ENCODE measurements at places on chromosomes 6 and 20.
A peak's percentile ranks its signal among the peaks of the same experiment; 100 is the strongest.

- H3K36me3 ChIP-seq, result no peaks in the 10 kb centered on the region
- H3K4me1 ChIP-seq, result peaks cover 22% of the 10 kb centered on the region
- H3K27me3 ChIP-seq, result peaks cover 4% of the 10 kb centered on the region
- H3K4me3 ChIP-seq, result no peak overlapping the region
- DNase-seq, result no peak
Measured at GRCh38 chr20:51129147-51129776, 106.4 kb upstream of the KCNG1 start.

- no peaks in the 10 kb centered on the region for H3K36me3 ChIP-seq
- no peaks in the 10 kb centered on the region for H3K27me3 ChIP-seq
- no peak overlapping the region for H3K4me3 ChIP-seq
- no peak for DNase-seq
- H3K27ac ChIP-seq, result no peak overlapping the region
Measured at GRCh38 chr20:37723668-37724067, 29.8 kb downstream of the CTNNBL1 start.

DNA sequence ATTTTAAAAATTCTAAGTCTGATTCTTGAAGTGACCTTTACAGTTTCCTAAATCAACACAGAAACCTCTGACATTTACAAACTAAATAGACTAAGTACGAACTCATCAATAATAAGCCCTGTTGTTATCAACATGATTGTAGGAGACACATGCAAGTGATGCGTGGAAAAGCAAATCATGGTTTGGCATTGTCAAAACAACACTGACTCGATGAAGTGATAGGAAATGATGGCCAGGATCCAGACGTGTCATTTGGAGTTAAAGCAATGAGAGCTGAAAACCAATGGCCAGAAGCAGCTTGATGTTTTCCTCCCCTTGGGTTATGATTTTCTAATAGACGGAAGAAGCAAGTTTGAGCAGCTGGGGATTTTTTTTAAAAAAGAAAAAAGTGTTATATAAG is 117.4 kb upstream of the FAM184A start:
- no peaks in the 10 kb centered on the region for H3K4me1 ChIP-seq
- no peaks in the 10 kb centered on the region for H3K27me3 ChIP-seq
- H3K4me3 ChIP-seq, result no peak overlapping the region
- no peak overlapping the region for H3K27ac ChIP-seq
- DNase-seq, result no peak

- no peak overlapping the region for H3K4me3 ChIP-seq
- peaks cover 15% of the 10 kb centered on the region for H3K4me1 ChIP-seq
- peak; percentile 26 for DNase-seq
- H3K27ac ChIP-seq, result no peak overlapping the region
- H3K27me3 ChIP-seq, result no peaks in the 10 kb centered on the region
Measured at GRCh38 chr6:105424175-105424783, 21.4 kb upstream of the PREP start.

DNA sequence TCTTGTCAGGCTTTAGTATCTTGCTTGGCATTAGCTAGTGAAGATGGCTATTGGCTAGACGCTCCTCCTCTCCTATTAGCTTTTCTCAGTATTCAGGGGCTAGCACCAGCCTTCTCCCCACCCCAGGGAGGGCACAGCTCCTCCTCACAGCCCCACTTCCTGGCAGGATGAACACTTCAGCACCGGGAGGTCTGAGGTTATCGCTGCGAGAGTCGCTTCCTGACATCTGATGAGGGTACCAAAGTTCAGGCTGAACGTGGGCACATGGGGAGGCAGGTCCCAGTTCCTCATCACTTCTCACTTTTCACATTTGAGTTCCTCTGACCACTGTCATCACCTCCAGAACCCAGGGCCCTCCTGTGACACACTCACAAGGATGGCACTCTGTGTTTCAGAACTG is 66.6 kb downstream of the LAMA4 start:
- DNase-seq, result no peak
- no peak overlapping the region for H3K4me3 ChIP-seq
- H3K27ac ChIP-seq, result no peak overlapping the region
- peaks cover 8% of the 10 kb centered on the region for H3K4me1 ChIP-seq
- no peaks in the 10 kb centered on the region for H3K27me3 ChIP-seq
- peaks cover 7% of the 10 kb centered on the region for H3K36me3 ChIP-seq

DNA sequence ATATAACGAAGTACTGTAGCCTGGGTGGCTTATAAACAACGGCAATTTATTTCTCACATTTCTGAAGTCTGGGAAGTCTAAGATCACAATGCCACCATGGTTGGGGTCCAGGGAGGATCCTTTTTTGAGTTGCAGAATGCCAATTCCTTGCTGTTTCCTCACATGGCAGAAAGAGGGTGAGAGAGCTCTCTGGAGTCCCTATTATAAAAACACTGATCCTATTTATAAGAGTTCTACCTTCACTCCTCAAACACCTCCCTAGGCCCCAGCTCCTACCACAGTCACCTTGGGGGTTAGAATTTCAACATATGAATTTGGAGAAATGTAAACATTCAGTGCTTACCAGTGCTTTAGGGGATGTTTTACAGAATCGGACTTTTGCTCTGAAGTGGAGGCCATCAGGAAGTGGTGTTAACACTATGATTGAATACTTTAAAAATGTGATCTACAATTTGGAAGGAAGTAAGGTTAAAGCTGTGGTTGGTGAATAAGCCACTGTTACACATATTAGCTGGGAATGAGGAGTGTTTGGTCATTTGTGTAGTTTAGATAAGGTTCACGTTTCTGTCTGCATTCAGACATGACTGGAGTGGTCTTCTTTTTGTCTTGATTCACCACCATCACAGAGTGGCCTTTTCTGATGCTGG is 79.9 kb upstream of the SPTLC3 start:
- DNase-seq, result peak; percentile 92
- H3K27ac ChIP-seq, result peak overlapping the region; percentile 89
- H3K4me3 ChIP-seq, result no peak overlapping the region
- no peaks in the 10 kb centered on the region for H3K36me3 ChIP-seq
- H3K4me1 ChIP-seq, result peaks cover 34% of the 10 kb centered on the region

DNA sequence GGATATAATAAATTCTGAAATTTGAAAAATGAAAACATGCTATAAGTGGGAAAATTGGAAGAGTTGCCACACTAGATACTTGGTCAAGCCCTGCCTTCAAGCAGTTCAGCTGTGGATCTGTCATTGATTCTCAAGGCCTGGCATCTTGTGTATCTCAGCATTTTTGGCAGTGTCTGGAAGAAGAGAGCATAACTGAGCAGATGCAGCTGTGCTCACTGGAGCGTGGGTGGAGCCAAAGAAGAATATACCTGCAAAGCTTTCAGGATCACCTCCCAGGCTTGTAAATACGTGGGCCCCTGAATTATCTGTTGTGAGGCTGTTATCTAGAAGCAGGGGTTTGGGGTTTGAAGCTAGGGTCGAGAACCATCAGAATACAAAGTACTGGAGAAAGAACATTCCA is 31.3 kb upstream of the CHD6 start:
- no peaks in the 10 kb centered on the region for H3K4me1 ChIP-seq
- no peaks in the 10 kb centered on the region for H3K36me3 ChIP-seq
- no peak overlapping the region for H3K27ac ChIP-seq
- no peak overlapping the region for H3K4me3 ChIP-seq
- DNase-seq, result no peak

GRCh38 chr6:165858586-165858985 is 195.5 kb upstream of the PDE10A start:
- no peaks in the 10 kb centered on the region for H3K36me3 ChIP-seq
- H3K4me3 ChIP-seq, result no peak overlapping the region
- H3K27me3 ChIP-seq, result peaks cover 20% of the 10 kb centered on the region

- H3K4me3 ChIP-seq, result no peak overlapping the region
- no peak for DNase-seq
- H3K27ac ChIP-seq, result no peak overlapping the region
- H3K36me3 ChIP-seq, result no peaks in the 10 kb centered on the region
Measured at GRCh38 chr20:44093249-44093582, 93.8 kb downstream of the JPH2 start.

GRCh38 chr6:81138236-81138635 is 614.2 kb downstream of the TENT5A start:
- H3K4me1 ChIP-seq, result no peaks in the 10 kb centered on the region
- H3K36me3 ChIP-seq, result no peaks in the 10 kb centered on the region
- H3K27me3 ChIP-seq, result no peaks in the 10 kb centered on the region
- H3K4me3 ChIP-seq, result no peak overlapping the region
- no peak for DNase-seq

DNA sequence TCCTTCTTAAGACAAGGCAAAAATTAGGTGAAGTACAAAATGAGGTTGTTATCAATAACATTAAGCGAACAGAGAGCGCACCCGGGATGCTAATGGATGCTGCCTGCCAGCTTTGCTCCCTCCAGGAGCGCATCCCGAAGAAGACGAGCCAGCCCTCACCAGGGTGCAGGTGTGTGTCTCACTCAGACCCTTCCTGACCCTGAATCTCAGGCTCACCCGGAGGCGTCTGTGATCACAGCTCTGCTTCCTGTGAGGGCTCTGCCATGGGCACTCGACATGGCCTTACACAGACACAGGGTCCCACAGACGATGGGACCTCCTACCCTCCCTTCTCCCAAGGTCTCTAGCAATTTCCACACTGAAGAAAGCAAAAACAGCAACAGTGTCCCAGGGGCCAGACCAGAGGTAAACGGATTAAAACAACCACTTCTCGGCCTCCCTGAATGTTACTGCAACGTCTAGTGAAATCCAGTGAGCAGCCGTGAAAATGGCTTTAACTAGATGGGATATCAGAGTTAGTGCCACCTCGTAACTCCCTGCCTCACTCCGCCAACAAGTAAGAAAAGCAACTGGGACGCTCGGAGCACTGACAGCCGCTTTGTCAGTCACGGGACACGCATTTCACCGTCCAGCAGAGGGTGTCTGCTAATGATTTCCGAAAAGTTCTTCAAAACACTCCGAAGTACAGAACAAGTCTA is 11.7 kb downstream of the ZBTB46 start:
- no peak overlapping the region for H3K4me3 ChIP-seq
- H3K27ac ChIP-seq, result no peak overlapping the region
- peaks cover 7% of the 10 kb centered on the region for H3K27me3 ChIP-seq
- no peaks in the 10 kb centered on the region for H3K4me1 ChIP-seq

- H3K27me3 ChIP-seq, result no peaks in the 10 kb centered on the region
- no peak overlapping the region for H3K27ac ChIP-seq
- no peak overlapping the region for H3K4me3 ChIP-seq
- H3K36me3 ChIP-seq, result no peaks in the 10 kb centered on the region
Measured at GRCh38 chr20:47429409-47429808, 72.3 kb upstream of the NCOA3 start.

GRCh38 chr20:55057779-55058415 is 582.5 kb downstream of the DOK5 start:
- H3K4me1 ChIP-seq, result no peaks in the 10 kb centered on the region
- H3K4me3 ChIP-seq, result no peak overlapping the region
- DNase-seq, result no peak
- H3K27me3 ChIP-seq, result no peaks in the 10 kb centered on the region

- no peak overlapping the region for H3K27ac ChIP-seq
- H3K27me3 ChIP-seq, result no peaks in the 10 kb centered on the region
- H3K36me3 ChIP-seq, result no peaks in the 10 kb centered on the region
Measured at GRCh38 chr6:104411302-104411701, 448.4 kb downstream of the HACE1 start.

GRCh38 chr20:10646006-10646405 is 27.8 kb downstream of the JAG1 start:
- H3K4me1 ChIP-seq, result peaks cover 35% of the 10 kb centered on the region
- H3K27ac ChIP-seq, result no peak overlapping the region
- no peak for DNase-seq

GRCh38 chr20:63286781-63287696 is 5.9 kb upstream of the COL20A1 start:
- no peaks in the 10 kb centered on the region for H3K27me3 ChIP-seq
- H3K27ac ChIP-seq, result no peak overlapping the region
- H3K36me3 ChIP-seq, result peaks cover 6% of the 10 kb centered on the region
- no peak for DNase-seq
- no peaks in the 10 kb centered on the region for H3K4me1 ChIP-seq
- no peak overlapping the region for H3K4me3 ChIP-seq

DNA sequence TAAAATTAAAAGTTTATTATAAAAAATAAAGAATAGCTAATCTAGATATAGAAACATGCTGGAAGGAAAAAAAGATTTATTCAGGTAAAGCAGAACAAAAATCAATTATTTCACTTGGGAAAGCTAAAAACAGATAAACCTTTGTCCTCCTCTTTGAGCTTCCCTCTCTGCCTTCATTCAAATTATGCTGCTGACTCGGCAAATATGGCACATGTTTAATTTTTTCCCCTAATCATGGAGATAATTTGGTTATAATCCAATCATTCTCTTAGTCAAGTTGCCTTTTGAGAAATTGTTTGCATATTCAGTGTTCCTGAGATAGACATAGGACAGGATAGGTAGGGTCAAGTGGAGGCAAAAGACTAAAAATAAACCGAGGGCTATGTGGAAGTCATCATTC is 556.8 kb upstream of the PTCHD4 start:
- H3K36me3 ChIP-seq, result no peaks in the 10 kb centered on the region
- H3K27ac ChIP-seq, result no peak overlapping the region
- DNase-seq, result no peak
- no peak overlapping the region for H3K4me3 ChIP-seq
- H3K4me1 ChIP-seq, result no peaks in the 10 kb centered on the region

DNA sequence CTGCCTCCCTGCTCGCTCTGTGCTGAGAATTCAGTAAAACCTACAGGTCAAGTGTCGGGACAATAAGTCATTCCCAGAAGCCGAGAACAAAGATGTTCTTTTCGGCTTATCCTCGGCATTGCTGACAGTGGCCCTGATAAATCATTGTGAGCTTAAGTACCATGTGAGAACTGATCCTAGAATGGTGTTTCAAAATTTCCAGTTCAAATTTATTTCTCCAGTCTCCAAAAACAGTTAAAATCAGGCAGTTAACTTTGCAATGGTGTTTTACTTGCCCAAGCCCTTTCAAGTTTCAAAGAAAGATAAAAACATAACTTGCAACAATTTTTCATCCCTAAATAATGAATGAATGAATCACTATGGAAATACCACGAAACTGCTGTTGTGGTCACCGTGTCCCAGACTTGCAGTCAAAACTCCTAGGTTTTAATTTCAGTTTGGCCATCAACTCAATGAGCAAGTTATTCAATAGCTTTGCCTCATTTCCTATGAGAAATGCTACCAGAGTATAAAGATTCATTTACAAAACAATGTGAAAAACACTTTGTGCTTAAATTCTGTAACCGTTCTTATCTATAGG is 4.3 kb downstream of the ATP5F1E start:
- H3K27ac ChIP-seq, result peak overlapping the region; percentile 39
- peak; percentile 84 for DNase-seq

- no peaks in the 10 kb centered on the region for H3K27me3 ChIP-seq
- no peak overlapping the region for H3K27ac ChIP-seq
- H3K4me3 ChIP-seq, result no peak overlapping the region
- peak; percentile 62 for DNase-seq
- H3K4me1 ChIP-seq, result no peaks in the 10 kb centered on the region
- no peaks in the 10 kb centered on the region for H3K36me3 ChIP-seq
Measured at GRCh38 chr20:11338496-11339306, 579.0 kb upstream of the BTBD3 start.

DNA sequence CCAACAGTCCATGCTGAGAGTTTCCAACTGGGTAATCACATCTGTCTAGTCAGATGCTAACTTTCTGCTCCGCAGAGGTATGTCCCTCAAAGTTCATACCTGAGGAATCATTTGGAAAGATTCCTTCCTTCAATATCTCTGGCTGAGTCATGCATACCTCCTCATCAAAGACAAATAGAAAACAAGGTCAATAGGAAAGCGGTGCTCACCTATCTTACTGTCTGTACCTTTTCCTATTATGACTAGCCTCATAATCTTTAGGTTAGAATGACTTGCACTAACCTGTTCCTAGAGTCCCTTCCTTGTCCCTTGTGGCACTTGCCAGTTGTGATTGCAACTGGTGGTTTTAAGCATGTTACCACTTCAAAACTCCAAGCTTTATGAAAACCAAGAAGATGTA is 78.2 kb upstream of the PTPRK start:
- H3K27me3 ChIP-seq, result no peaks in the 10 kb centered on the region
- peaks cover 30% of the 10 kb centered on the region for H3K4me1 ChIP-seq
- no peak overlapping the region for H3K4me3 ChIP-seq
- H3K27ac ChIP-seq, result no peak overlapping the region
- no peak for DNase-seq
- H3K36me3 ChIP-seq, result no peaks in the 10 kb centered on the region
